ENCODE measurements at places on chromosomes 3 and 15.

DNA sequence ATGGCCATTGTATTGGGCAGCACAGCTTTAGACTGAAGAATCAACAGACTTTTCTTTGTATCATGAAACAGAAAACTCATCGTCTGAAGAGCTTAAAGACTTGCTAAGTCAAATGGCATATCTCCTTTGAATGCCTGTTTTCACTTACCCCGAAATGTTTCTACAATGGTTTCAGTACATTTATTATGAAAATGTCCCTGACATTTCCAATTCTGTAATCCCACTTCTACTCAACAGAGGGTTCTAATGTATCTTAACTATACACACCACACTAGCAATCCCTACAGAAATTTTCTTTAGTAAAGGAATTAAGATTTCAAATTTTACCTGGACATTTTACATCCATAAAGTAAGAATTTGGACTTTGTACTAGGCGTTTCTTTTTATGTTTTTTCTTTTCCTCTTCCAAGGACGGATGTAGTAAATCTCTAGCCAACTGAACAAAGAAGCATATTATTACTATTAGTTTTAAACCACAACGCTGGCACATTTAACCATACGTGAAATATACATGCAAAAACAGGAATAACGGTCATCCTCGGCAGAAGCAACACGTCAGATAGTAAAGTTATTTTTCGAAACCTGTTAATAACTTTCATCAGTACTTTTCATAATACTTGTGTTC is 1.1 kb downstream of the RPS27L start:
- DNase-seq, result no peak

- DNase-seq, result no peak
These were observed 10.7 kb downstream of the SLC6A20 start for GRCh38 chr3:45785605-45786150.

DNA sequence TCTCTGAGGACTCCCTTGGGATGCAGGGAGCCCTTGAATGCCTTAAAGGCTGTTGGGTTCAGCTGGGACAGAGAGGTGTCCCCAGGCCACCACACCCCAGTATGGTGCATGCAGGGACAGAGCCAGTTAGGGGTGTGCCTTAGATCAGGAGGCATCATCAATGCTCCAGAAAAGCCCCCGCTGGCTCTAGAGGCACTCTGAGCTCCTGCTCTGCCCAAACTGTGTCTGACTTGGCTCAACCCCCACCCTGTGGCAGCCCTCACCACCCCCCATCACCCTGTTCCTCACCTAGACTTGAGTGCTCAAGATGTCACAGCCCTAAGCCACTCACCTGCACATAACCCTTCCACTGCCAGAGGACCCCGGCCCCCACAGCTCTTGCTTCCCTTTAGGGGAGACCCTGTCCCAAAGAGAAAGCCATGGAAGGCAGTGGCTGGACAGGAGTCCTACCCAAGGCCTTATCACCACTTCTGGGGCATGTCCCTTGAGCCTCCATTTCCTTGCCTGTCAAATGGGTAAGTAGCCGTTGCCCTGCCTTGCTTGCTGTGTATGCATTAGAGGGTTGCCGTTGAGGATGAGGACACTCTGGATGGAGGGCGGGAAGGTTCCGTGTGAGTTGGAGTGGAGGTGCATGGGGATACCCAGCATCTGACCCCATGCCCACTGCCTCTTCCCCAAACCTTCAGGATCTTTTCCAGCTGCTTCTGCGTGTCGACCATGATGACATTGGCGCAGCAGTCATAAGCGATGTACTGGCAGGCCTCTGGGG is 41.4 kb downstream of the ACSBG1 start:
- no peak for DNase-seq

GRCh38 chr3:174784206-174784934 is 74.8 kb upstream of the NAALADL2 start:
- DNase-seq, result no peak

- no peak for DNase-seq
These were observed 151.0 kb upstream of the THBS1 start for GRCh38 chr15:39429898-39430357.

DNA sequence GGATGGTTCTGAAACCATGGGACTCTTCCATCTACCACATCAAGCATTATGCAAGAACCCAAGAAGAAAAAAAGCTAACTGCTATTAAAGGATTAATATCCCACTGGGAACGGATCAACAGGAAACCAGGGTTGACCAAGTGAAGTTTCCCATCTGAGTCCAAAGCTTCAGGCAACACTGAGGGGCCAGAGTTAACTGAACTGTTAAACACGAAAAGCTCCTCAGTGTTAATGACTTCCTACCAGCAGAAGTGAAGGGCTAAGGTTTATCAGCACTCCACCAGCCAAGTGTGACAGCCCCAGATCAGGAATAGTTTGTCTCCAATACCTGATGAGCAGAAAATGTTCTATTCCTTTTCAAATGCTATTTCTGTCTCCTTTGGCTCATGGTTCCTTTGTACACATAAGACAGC is 36.7 kb downstream of the PTPN9 start:
- DNase-seq, result no peak

DNA sequence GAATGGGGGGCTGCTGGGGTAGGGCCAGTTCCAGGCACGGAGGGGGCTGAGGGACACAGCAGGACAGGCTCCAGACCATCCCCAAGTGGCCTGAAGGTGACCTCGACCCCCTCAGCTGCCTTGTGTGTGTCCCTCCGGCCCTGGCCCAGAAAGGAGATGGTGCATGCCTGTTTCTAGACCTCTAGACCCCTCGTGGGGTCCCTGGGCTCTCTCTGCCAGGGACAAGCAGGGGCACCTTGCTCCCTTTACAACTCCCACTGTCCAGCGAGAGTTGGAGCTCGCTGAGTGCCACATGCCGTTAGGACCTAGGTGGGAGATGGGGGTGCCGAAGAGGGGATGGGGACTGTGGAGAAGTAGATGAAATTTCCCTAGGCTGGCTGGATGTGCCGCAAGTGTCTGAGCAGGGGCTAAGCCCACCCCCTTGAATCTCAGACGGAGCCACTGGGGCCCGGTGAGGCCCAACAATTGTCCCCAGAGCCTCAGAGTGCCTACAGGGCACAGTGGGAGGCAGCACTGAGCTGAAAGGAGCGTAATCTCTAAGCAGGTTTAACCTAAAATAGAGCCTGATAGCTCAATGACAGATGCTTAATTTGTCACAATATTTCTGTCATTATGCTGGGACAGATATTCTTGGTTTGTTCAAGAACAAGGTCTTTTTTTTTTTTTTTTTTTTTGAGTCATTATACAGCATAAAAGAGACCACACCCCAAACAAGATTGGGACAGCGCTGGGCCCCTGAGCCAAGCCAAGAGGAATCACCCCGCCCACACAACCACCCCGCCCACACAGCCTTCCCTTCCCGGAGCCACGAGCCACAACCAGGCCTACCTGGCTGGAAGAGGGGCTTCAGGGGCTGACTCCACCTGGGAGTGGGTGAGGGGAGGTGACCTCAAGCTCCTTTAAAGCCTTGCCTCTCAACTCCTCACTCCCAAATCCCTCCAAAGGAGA is 23.6 kb upstream of the KLF13 start:
- no peak for DNase-seq

GRCh38 chr3:6222069-6222468 is 638.8 kb upstream of the GRM7 start:
- DNase-seq, result no peak

GRCh38 chr3:37588758-37589157 is 272.9 kb upstream of the CTDSPL start:
- no peak for DNase-seq

- DNase-seq, result no peak
These were observed 80.0 kb upstream of the SKOR1 start for GRCh38 chr15:67745073-67746006.
